ENCODE measurements at places on chromosomes 1 and 21.
A peak's percentile ranks its signal among the peaks of the same experiment; 100 is the strongest.

GRCh38 chr1:99472893-99473292 is 173.0 kb upstream of the PALMD start:
- no peak for DNase-seq

DNA sequence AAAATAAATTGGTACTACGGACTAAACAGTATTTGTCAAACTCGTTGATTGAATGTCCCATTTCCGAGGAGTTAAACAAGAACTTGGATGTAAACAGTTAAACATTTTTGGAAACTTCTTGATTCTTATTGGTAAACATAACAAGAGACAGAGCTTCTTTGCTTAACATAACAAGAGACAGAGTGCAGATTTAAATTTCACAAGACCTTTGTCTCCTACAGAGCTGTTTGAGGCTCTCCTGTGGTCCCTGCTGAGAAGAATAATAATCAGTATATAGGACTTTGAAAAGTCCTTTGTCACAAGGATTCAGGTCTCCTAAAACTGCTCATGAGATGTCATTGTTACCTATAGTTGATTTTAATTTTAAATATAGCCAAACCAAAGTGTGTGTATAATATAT is 170.6 kb upstream of the C21orf91 start:
- no peak for DNase-seq

DNA sequence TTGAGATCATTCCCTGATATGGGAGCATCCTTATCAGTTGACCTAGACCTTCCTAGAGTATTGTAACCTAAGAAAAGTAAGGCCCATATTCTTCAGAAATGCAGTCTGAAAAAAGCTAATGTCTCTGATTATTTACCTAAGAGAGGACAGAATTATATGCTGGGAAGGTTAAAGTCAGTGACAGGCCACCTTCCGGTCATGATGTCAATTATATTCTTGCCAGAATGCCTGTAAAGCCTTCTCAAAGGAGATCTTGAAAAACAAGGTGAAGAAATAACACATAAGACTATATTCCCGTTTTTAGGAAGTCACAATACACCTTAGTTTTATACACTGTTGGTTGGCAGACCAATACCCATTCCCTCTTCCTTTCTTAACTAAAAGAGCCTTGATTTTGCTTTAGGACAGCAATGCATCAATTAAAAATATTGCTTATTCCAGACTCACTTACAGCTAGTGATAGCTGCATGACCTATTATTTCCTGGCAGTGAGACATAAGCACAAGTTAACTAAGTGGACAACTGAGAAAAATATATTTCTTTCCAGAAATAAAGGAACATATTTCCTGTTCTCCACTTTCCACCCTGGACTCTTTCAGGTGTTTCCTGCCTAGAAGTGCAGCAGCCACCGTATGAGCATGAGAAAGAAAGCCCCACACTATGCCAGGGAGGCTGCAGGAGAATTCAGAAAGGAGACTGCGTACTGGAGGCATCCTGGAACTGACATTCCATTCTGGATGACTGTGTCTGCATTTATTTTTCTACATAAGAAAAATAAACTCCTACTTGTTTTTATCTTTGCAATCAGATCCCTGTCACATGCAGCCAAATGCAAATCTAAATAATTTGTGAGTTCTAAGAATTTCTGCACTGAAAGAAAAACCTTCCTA is 332.9 kb upstream of the PTBP2 start:
- no peak for DNase-seq

DNA sequence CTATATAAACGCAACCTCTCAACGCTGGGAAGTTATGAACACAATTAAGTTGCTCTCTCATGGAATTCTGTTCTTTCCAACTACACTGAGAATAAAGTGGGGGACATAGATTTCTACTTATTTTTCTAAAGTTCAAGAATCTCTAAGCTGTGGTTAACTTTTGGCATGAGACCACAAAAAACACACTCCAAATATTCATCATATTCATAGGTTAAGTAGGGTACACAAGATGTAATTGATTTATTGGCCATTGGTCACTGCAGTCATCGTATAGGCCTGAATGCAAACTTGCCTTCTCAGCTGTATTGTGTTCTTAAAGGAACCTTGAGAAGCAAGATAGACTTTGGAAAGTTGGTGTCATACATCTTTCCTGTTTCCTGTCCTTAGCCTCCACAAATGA is 40.3 kb downstream of the PRRX1 start:
- DNase-seq, result no peak

- no peak for DNase-seq
Observed at GRCh38 chr1:20114021-20114648, 5.2 kb downstream of the PLA2G2D start.

DNA sequence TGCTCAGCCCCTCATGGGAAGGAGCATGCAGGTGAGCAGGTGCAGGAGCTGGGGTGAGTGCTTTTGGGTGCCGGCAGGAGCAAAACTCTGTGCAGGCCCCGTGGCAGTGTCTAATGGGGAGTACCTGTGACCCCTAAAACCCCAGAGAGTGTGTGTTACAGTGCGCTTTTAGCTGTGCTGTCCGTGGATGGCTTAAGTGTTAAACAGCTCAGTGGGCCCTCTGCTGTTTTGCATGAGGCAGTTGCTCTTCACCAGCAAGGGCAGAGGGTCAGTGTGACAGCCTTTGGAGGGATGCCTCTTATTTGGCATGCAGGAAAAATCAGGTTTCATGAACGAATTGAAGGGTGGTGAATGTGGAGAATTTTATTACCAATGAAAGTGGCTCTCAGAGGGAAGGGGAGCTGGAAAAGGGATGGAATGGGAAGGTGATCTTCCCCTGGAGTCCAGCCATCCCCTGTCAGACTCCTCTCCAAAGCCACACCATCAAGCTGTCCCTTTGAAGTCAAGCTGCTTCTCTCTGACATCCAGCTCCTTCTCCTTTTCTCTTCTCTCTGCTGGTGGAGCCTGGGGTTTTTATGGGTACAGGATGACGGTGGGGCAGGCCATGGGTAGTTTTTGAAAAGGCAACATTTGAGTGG is 17.0 kb upstream of the ALG14 start:
- DNase-seq, result no peak

GRCh38 chr1:81407000-81407821 is 393.5 kb upstream of the ADGRL2 start:
- peak; percentile 60 for DNase-seq

DNA sequence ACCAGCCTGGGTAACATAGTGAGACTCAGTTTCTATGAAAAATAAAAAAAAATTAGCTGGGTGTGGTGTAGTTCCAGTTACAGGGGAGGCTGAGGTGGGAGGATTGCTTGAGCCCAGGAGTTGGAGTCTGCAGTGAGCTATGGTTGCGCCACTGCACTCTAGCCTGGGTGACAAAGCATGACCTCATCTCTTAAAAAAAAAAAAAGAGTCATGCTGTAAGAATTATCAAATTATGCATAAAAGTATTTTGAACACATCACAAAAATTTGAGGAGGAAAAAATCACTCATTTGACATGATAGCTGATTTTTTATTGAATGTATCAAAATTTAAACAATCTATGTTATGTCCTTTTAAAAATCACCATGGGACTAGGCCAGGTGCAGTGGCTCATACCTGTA is 17.8 kb downstream of the CCDC30 start:
- DNase-seq, result no peak

- DNase-seq, result peak; percentile 86
Observed at GRCh38 chr1:220873868-220874655, 5.2 kb upstream of the HLX start.

DNA sequence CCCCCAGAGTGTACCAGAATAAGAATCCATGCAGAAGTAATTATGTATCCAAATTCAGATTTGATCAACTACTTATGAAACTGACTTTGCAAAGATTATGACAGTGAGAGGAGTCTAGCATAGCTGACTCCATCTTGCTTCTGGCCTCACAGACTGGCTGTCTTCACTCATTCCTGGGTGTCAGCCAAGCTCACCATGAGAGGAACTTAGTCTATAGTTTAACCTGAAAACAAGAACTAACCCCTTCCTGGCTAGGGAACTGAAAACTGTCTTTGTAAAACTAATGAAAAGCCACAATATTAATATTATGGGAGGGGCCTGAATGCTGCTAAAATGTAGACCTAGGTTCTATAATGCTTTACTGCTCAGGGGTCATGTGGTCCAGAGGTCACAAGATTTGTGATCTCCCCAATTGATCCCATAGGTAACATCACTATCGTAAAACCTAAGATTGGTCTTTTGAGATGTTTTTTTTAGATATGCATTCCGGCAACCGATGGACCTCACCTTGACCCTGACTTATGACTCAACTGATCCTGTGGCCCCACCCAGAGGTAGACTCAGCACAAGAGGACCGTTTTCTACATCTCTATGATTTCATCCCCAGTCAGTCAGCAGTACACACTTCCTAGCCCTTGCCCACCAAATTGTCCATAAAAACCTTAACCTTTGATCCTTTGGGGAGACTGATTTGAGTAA is 55.2 kb downstream of the ATP1B1 start:
- no peak for DNase-seq

DNA sequence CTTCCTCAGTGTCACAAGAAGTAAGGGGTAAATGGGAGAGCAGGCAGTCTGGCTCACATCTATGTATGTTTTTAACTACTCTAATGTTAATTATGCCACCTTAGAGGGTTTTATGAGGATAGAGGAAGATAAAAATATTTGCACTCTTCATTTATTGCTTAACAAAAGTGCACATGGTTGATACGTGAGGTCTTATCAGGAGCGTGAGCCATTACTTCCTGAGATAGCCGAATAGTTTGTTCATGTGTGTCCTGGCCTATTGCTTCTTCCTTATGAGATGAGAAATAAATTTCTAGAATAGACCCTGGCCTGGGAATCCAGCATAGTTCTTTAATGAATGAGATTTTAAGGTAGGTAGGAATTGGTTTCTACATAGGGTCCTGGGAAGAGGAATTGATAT is 471.1 kb upstream of the B3GALT2 start:
- DNase-seq, result no peak

DNA sequence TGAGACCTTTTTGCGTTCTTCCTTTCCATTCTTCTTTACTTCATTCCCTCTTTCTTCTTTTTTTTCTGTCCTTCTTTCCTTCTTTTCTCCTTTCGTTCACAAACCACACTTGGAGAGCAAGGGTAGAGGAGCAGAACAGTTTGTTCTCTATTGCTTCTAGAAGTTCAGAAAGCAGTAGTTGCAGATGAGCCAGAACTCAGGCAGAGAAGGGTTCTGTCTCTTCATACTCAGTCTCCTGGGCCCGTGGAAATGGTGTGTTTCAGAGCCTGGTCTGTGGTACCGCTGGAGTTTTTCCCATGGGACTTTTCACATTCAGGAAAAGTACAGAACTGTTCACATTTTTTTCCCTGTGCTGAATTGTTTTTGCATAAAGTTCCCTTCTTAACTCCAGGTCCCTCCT is 87.0 kb downstream of the ATP5PO start:
- no peak for DNase-seq

- peak; percentile 99 for DNase-seq
Observed at GRCh38 chr1:27568300-27569087, 35.5 kb downstream of the AHDC1 start.

GRCh38 chr1:119626011-119626545 is 22.0 kb downstream of the ZNF697 start:
- no peak for DNase-seq

DNA sequence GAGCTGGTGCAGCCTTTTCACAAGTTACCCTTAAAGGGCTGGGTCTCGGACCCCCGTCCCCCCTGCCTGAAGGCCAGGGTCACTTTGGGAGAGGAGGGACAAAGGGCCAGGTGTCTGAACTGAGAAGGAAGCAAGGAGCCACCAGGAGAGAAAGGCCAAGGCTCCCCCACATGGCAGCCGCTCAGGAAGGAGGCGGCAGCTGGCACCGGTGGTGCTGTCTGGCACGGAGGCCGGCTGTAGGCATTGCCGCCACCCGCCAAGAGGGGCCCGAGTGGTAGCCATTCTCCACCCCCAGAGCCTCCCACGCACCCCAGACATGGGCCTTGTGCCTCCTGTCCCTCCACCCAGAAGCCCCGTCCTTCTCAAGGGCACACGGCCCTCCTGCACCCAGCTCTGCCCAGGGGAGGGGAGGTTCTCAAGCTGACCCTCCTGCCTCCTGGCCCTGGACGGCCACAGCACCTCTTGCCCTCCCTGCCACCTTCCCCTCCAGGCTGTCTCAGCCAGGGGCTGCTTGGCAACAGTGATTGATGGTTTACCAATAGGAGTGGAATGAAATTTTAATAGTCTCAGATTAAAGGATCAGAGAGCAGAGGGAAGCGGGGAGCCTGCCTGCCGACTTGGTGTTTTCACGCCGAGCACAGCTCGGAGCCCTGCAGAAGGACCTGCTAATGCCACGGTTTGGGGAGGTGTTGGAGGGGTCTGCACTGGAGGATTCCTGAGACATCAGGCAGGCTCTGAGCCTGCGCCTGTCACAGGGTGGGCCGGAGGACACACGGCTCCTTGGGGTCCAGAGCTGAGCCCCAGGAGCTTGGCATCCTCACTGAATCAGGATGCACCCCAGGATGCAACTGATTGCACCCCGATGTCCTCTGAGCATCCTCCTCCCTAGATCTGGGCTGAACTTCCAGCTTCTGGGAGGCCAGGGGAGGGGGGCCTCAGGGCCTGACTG is 211.9 kb upstream of the VAMP3 start:
- DNase-seq, result peak; percentile 70

DNA sequence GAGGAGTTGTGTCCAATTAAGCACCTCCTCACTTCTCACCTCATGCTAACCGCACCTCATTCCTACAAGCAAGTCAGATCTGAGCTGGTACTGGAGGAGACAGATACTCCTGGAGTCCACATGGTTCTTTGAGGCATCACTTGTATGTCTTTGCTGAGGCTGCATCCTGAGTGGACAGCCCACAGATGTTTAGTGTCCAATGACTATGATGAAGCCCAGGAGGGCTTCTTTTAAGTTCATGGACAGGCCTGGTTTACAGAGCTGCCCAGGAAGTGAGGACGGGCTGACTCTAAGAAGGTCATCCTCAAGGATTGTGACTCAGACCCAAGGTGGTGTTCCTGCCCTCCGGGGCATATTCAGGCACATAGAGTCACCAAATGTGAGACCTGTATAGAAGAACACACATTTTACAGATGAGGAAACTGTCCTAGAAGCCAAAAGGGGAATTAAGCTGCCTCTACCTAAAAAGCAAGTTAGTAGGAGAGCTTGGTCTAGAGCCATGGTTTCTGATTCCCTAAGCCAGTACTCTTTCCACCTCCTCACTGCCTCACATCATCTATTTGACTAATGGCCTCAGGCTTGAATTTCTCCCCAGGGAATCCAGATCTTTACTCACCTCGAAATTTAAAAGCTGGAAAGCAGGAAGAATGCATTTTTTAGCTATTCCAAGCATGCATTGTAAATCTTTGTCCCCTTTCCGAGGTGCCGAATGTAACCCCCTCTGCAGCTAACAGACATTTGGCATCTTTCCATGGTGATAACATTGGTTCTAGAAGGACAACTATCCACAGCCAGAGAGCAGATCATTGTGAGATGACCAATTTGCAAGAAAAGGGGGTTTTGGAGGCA is 228.1 kb downstream of the OMA1 start:
- no peak for DNase-seq

GRCh38 chr1:179318491-179318890 is 24.9 kb downstream of the SOAT1 start:
- no peak for DNase-seq

Measured in NCI-H82 (cell line).